ENCODE measurements at places on chromosomes 7 and 10. TPM values are rescaled to one million over a fixed set of nuclear protein-coding genes. Genes with fewer than 3 reads are reported as not detected.

GRCh38 chr7:132386201-132386681 is 190.0 kb downstream of the PLXNA4 start:
- peak; percentile 77 for DNase-seq

- no peak for DNase-seq
These were observed 34.2 kb downstream of the FIGNL1 start for GRCh38 chr7:50415844-50416364.

- peak; percentile 52 for DNase-seq
These were observed 242.0 kb downstream of the BICC1 start for GRCh38 chr10:58754469-58755339.

GRCh38 chr10:3801558-3802192 is 16.7 kb upstream of the KLF6 start:
- DNase-seq: no peak

- DNase-seq: peak; percentile 41
These were observed 100.3 kb downstream of the TRRAP start for GRCh38 chr7:98978672-98979071.

GRCh38 chr10:7609556-7609955 is 57.2 kb downstream of the ITIH5 start:
- DNase-seq: no peak

GRCh38 chr10:59904426-59905065 is 1.8 kb downstream of the CCDC6 start:
- DNase-seq: no peak

GRCh38 chr10:23146258-23146657 is 45.9 kb upstream of the PTF1A start:
- DNase-seq: no peak

DNA sequence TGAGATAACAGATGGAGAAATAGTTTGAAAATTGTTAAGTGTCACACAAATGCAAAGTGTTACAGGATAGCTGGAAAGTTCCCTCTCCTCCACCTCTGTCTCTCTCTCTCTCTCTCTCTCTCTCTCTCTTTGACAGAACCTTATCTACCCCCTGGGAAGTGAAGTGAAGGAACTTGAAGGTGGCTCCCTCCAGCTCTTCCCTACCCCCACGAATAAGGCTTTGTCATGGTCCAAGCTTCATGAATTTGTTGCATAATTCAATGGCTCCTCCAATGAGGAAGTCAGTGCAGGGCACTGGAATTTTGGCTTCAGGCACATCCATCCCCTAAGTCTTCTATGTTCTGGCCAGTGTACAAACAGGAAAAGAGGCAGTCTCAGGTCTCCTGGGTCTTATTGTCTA is 66.4 kb downstream of the CDHR3 start:
- DNase-seq: no peak

DNA sequence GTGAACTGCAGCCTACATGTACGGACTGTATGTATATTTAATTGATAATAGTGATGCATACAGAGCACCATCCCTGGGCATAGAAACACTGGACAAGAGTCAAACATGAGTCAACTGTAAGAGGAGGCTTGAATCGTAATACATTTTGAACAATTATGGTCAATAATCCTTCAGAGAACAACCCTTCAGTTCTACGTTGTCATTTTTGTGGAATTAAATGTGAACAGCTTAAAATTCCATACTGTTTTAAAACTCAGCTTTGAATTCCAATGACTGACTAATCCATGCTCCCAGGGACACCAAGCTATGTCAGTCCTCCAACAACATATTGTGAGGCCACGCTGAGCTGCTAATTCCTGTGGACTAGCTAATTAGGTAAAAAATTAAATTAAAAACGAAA is 41.5 kb upstream of the KMT2E start:
- no peak for DNase-seq

DNA sequence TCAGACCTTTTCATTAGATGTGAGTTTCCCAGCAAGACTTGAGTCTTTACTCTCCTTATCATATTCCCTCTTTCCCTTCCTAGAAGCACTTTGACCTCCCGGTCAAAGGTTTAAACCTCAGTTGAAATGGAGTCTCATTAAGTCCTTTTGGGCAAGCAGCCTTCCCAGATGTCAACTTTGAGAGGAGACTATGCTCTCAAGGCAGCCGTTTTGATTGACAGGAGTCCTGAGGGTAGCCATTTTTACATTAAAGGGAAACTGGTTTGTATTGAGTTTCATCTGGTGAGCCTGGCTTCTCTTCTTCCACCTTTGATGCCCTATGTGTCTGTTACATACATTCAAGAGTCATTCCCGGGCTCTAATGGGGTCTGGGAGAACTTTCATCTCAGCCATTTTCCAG is 685.1 kb downstream of the LRMDA start:
- DNase-seq: no peak

GRCh38 chr7:38880454-38880853 is 28.5 kb downstream of the VPS41 start:
- DNase-seq: no peak

Gene SEMA4G
- total RNA-seq: 80.4 TPM

Gene HYAL4
- total RNA-seq: not detected

Gene ZC3HAV1L
- 0.93 TPM for total RNA-seq

Gene MTURN
- total RNA-seq: 2.8 TPM

Gene ZNF736
- total RNA-seq: 4.3 TPM
